ENCODE measurements at places on chromosomes 3 and 15.

DNA sequence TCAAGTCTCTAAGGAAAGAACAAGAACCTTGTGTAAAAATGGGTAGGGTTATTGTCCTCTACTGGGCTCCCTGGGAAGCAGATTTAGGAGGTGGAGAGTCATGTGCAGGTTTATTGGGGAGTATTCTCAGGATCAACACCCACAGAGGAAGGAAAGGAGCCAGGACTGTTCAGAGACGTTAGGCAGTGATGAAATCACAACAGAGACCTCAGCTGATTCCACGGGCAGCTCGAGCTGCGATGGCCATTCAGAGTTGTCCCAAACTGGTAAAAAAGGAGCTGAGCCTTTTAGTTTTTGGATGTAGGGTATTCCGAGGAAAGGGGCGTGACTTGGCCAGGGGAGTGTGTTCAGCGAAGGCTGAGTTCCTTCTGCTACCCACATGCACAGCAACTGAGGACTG, 85.0 kb downstream of the RORA start:
- DNase-seq, result no peak

DNA sequence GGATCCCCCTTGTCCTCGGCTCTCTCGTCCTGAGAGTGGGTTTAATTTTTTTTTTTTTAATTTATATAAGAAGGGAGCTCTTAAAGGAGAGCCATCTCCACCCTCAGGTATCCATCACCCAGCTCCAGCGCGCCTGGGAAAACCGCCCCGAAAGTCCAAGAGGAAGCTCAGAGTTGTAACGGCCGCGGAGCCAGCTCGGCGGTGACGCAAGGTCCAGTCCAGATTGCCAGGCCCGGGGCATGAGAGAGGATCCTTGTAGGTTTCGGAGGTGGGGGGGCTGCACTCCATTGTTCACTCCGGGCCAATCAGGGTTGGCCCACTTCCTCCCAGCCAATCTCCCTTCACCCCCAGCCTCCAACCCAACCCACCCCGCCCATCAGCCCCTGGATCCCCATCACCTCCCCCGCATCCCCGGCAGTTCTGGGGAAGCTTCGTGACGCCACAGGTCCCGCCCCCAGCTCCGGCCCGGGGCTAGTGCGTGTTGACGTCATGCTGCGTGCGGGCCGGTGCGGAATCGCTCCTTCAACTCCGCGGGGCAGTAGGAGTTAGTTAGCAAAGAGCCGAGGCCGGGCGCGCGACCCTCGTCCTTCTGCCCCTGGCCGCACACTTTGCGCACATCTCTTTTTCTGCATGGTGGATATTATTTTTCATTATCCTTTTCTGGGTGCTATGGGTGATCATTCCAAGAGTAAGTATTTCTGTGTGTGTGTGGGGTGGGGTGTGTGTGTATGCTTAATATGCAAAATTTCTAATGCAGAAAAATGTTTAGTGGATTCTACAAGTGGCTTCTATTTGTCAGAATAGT, at the start of gene ISL2:
ISL2 (plus strand) TSS at position 520 of the 805 bp plus-strand sequence; CDS start at position 631, 111 bp downstream.
- no peak for DNase-seq

DNA sequence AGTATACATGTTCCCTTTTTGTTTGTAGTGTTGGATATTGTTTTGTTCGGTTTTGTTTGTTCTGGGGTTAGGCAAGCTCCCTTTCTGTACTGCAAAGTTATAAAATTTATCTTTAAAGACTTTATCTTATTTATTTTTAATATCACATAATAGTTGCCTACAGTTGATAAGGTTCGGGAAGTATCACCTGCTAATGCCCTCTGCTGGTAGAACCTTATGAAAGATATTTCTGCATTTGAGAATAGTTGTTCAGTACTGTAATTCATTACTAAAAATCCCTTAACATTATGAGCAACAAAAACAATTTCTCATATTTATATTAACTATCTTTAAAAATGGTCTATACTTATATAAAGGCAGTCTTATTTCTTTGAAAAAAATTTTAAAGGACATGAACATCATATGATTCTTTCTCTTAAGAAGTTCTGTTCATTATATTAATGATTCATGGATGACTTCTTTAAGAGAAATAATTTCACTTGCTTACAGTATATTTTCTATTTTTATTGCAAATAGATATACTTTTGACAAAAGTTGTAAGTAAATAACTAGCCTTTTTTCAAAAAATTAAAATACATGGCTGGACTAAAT, 1126.8 kb downstream of the SI start:
- DNase-seq, result no peak

GRCh38 chr15:65066001-65066634, 1.7 kb downstream of the RASL12 start:
- no peak for DNase-seq

GRCh38 chr15:63474810-63475316, 29.5 kb upstream of the USP3 start:
- no peak for DNase-seq

DNA sequence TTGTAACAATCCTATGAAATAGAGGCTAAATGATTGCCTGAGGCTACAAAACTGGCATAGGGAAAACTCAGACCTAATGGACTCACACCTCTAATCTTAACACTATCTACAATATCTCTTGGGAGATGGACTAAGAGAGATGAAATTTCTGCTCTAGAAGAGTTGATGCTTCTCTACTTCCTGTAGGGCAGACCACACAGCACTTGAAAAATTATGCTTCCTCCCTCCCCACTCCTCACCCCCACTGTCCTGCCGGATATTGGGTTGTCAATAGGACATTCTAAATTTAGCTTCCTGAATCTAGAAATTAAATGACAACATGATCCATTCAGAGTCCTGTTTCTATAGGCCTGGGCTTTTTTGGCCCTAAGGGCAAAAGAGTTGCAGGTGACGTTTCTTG, 295.6 kb downstream of the GAP43 start:
- DNase-seq, result no peak

- no peak for DNase-seq
Measured at GRCh38 chr15:93954985-93955571, 276.3 kb upstream of the MCTP2 start.

GRCh38 chr3:193940526-193940925, 195.4 kb upstream of the HES1 start:
- no peak for DNase-seq

DNA sequence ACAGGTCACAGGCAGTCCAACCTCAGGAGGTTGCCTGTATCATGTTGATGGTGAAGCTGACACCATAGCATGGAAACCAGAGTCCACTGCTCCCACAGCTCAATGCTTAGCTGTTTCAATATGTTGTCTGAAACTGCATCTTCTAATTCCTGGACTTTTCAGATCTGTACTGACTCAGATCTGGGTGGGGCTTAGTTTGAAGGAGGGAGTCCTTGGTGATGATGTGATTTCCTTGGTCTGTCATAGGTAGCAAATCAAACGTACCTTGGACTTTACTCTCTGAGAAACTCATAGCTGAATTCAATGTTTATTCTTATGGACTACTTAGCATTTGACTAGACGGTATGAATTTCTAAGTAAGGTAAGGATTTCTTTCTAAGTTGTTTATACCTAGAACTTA, at the start of gene HHLA2:
HHLA2 (plus strand) TSS at position 310 of the 400 bp plus-strand sequence. CDS start 55,266 bp downstream, outside the sequence.
- no peak for DNase-seq

- DNase-seq, result no peak
Measured at GRCh38 chr15:98896002-98896721, 111.4 kb downstream of the PGPEP1L start.

DNA sequence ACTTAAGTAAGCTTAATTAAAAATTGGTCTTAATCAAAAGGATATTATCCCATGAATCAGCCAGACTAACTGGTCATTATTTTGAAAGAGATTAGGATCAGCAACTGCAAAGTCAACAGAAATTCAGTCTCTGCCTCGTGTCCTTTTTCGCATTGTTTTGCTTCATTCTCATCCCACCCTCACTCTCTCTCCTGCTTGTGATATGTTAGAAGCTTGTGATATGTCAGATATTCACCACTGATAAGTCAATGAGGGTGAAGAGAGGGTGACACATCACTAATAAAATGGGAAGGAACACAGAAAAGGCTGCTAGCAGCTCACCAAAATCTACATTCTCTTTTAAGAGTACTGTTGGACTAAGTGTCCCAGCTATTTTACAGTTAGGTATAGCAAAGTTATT, 146.1 kb downstream of the SUCNR1 start:
- no peak for DNase-seq

DNA sequence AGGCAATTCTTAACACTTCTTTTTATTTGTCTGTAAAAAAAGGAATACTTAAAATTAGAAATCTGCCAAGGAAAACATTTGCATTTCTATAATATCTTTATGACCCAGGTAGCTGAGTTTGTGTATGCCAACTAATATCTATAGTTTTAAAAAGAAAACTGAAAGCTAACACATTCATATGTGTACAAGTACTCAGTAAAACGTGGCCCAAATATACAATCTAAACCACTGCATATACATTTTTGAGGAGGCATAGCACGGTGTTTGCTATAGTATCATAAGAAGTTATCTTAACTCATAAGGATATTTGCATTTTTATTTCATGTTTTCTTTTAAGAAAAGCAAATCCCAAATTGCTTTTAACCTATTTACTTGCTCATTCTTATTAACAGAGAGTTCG, 172.7 kb downstream of the ZBTB20 start:
- DNase-seq, result no peak

- DNase-seq, result no peak
Measured at GRCh38 chr15:79376383-79376782, 55.8 kb upstream of the MINAR1 start.
